ENCODE measurements at places on chromosomes 2 and 18.

DNA sequence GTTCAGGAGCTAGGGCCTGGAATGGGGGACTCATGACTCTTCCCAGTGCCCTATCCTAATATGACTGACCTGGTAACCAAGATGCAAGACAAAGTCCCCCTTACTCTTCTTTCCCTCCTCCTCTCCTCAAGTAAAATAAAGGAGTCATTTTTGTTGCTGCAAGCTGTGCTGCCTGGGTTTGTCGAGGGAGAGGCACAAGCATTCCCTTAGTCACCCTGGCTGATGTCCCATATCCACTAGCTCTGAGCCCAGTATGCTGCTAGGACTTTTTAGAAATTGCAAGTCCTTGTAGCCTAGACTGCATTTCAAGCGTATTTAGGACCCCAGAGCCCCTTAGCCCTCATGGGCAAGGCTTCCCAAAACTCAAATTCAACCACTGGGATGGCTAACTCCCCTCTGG, 338.5 kb upstream of the SETBP1 start:
- no peak for DNase-seq

- no peak for DNase-seq
Observed at GRCh38 chr2:149808556-149808955, 221.0 kb upstream of the MMADHC start.

DNA sequence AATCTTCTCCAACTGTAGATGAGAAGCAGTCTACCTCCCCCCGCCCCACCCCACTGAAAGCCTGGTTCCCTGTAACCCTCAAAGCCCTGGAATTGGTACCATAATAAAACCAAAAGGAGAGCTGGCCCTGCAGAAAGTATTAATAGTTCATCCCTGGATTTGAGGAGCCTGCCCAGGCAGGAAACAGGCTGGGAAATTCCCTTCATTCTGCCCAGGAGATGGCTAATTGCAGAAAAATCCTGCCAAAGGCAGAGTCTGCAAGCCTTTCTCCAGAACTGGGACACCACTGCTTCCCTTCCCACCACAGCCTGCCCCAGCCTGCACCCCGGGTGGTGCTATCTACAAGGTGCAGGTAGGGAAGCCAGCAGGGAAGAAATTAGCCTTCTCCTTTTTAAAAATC, 16.3 kb downstream of the GKN2 start:
- DNase-seq: no peak

- no peak for DNase-seq
Observed at GRCh38 chr18:41789001-41789400, 166.0 kb upstream of the PIK3C3 start.

GRCh38 chr2:169702996-169703395, 8.7 kb downstream of the PHOSPHO2 start:
- no peak for DNase-seq

GRCh38 chr2:70557171-70557838, 3.7 kb upstream of the TGFA start:
- no peak for DNase-seq

DNA sequence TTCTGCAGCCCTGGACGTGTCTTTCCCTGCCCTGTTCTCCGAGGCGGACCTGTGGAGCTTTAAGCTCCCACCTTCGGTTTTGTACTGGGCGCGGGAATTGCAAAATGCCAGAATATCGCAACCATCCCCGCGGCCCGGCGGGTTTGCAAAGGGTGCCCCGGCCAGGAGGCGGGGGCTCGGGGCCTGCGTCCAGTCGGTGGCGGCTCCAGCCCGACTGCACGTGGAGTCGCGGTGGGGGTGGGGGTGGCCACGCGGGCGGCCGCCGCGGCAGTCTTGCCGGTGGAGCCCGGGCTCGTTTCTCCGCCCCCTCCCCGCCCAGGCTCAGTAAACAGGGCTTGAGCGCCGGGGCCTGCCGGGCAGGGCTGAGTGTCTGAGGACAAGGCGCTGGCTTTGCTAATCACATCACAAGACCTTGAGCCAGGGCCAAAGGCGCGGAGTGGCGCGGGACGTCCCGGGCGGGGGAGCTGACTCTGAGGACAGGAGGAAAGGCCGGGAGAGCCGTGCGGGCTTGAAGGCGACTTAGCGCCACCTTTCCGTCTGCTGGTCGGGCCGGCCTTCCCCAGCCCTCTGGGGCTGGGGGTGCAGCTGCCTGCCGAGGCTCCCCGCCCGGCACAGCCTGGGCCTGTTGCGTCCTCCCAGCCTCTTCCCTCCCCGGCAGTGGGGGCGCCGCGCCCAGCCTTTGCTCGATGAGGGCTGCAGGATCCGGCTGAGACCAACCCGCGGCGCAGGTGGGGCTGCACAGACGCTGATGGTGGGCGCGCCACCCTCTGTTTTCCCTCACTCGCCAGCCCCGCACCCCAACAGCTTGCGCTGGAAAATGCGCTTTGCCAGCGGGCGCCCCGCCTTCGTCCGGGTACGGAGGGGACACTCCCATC, 786 bp upstream of the ZFP36L2 start:
- peak; percentile 89 for DNase-seq

GRCh38 chr2:241768251-241768711, 8.3 kb upstream of the GAL3ST2 start:
- DNase-seq: no peak

GRCh38 chr2:64403426-64403825, 50.5 kb upstream of the LGALSL start:
- DNase-seq: no peak

- DNase-seq: no peak
Observed at GRCh38 chr18:9508446-9509025, 33.2 kb downstream of the RALBP1 start.

All from hematopoietic multipotent progenitor cell treated with erythropoietin and hydrocortisone succinate and interleukin-3 and kit ligand, for 8 days (in vitro differentiated cells).